ENCODE measurements at places on chromosomes 3 and 15. TPM values are rescaled to one million over a fixed set of nuclear protein-coding genes. Genes with fewer than 3 reads are reported as not detected.
A peak's percentile ranks its signal among the peaks of the same experiment; 100 is the strongest.

DNA sequence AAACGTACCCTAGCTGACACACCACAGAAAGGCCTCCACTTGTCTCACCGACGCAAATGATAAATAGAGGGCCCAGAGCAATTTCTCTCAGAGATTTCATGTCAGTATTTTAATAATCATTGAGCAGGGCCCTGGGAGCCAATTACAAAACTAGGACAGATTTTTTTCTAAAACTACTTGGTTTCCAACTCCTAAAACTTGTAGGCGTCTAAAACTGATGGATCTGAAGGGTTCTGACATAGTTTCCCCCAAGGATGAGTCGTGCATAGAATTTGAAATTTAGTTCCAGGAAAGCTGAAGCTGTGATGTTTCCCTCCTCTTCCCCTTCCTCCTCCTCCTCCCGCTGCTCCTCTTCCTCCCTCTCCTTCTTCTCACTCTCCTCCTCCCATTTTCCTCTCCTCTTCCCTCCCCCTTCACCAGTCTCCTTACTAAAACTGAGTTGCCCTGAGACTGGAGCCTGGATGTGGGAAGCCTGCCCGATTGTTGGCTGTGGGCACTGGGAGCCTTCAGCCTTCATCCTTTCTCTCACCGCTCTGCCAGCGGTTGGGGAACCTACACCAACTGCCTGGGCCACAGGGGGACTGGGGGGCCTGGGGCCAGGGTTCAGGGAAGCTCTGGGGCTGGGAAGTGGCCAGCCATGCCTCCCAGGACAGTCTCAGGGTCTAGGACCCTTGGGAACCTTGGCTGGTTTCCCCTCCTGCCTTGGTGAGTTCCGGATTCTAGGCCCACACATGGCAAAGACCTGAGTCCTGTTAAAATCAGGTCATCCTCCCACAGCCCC is 73.9 kb upstream of the SLC6A11 start:
- H3K4me1 ChIP-seq = no peaks in the 10 kb centered on the region
- no peak overlapping the region for H3K4me3 ChIP-seq
- peaks cover 10% of the 10 kb centered on the region for H3K27me3 ChIP-seq
- no peak for DNase-seq
- H3K27ac ChIP-seq = no peak overlapping the region

- no peaks in the 10 kb centered on the region for H3K27me3 ChIP-seq
- H3K4me1 ChIP-seq = no peaks in the 10 kb centered on the region
- no peak overlapping the region for H3K27ac ChIP-seq
- no peak for DNase-seq
- no peak overlapping the region for H3K4me3 ChIP-seq
Observed at GRCh38 chr3:106135451-106136160, 266.8 kb upstream of the CBLB start.

GRCh38 chr3:188229177-188229576 is 75.2 kb downstream of the LPP start:
- no peak overlapping the region for H3K4me3 ChIP-seq
- H3K36me3 ChIP-seq = no peaks in the 10 kb centered on the region
- no peaks in the 10 kb centered on the region for H3K4me1 ChIP-seq
- H3K27ac ChIP-seq = no peak overlapping the region

DNA sequence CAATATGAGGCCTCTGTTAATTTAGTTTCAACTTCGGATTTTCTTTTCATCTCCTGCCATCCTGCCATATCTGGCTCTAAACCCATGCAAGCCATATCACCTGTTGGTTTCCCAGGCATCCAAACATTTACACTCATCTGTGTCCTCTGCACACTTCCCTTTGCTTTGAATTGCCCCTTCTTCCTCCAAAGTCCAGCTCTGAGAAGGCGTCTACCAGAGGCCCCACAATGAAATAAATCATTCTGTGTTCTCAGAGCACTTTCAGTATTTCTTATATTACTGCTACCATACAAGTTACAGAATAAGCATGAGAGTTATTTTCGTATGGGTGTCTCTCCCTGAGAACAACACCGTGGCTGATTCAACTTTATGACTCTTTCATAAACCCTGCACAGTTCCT is 12.9 kb upstream of the ABHD17C start:
- no peak overlapping the region for H3K4me3 ChIP-seq
- no peak for DNase-seq
- H3K36me3 ChIP-seq = no peaks in the 10 kb centered on the region

Gene FAM107A
- not detected for total RNA-seq

DNA sequence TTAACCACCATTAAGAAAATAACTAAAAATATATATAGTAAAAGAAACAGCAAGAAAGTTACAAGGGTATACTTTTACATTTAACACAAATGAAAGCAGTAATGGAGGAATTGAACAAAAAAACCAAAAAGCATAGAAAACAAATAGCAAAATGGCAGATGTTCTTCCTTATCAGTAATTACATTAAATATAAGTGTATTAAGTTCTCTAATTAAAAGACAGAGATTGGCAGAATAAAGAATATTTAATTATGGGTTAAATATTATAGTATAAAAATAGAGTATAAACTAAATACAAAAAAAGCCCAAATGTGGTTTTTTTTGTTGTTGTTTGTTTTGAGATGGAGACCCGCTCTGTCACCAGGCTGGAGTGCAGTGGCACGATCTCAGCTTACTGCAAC is 20.5 kb downstream of the EHHADH start:
- H3K4me1 ChIP-seq = no peaks in the 10 kb centered on the region
- no peaks in the 10 kb centered on the region for H3K36me3 ChIP-seq
- H3K4me3 ChIP-seq = no peak overlapping the region
- H3K27ac ChIP-seq = no peak overlapping the region
- no peak for DNase-seq

DNA sequence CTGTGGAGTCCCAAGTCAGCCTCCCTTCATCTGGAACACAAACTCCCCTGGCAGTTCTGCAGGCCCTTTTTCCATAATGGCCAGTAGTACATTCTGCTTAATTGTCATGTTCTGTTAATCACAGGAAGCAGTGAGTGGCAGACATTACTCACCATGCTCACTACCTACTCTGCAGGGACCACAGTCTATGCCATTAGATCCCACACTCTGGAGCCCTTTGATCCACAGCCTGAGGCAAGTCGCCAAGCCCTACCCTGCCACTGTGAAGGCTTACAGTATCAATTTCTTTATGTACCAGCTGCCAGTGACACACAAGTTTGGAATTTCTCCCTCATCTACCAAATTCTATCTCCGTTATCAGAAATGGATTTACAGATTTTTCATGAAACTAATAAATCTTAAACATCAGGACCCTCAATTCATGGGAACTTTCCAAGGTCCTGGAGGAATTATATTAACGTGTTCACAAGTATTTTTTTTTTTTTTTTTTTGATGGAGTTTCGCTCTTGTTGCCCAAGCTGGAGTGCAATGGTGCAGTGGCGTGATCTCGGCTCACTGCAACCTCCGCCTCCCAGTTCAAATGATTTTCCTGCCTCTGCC is 20.6 kb upstream of the WWTR1 start:
- no peaks in the 10 kb centered on the region for H3K27me3 ChIP-seq

DNA sequence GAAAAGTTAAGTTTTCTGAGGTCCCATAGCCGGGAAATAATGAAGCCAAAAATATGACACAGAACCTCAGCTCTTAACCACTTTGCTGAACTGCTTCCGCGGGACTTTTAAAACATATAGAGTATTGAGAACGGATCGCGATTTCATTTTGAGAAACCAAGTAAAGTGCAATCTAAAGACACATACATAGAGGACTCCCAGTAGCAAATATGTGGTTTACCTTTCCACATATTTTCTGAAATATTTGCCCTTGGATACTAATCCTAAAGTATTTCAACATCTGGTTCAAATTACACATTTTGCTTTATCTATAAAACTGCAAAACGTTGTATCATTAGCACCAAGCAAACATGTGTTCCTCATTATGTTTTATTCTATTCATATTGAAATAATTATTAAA is 776.5 kb downstream of the ROBO2 start:
- H3K4me3 ChIP-seq = no peak overlapping the region
- no peak for DNase-seq

GRCh38 chr3:25556447-25556846 is 108.3 kb downstream of the TOP2B start:
- no peak for DNase-seq
- H3K27me3 ChIP-seq = no peaks in the 10 kb centered on the region
- H3K36me3 ChIP-seq = no peaks in the 10 kb centered on the region
- no peaks in the 10 kb centered on the region for H3K4me1 ChIP-seq

DNA sequence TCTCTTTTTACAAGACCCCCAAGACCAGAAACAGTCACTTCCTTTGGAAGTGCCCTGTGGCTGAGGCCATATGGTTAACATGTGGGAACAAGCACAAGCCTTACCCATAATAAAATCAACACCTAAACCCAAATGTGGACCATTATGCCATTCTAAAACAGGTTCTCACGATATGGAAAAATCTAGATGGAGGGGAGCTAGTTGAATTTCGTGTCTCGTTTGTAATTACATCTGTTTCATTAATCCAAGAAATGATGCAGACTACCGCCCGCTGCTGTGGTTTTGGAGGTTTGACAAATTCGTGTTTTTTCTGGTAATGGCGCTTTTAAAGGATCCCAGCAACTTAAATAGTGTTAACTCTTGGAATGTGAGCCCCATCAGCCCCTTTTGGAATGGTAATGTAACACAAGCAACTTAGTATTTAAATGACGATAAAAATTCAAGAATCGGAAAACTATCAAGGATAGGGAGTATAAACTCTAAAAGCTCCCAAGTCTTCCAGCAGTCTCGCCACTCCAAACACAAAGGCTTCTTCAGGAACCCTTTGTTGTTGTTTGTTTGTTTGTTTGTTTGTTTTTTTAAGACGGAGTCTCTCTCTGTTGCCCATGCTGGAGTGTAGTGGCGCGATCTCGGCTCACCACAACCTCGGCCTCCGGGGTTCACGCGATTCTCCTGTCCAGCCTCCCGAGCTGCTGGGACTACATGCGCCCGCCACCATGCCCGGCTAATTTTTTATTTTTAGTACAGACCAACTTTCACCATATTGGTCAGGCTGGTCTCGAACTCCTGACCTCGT is 1.1 kb downstream of the CNBP start:
- no peaks in the 10 kb centered on the region for H3K27me3 ChIP-seq
- no peaks in the 10 kb centered on the region for H3K36me3 ChIP-seq
- H3K4me1 ChIP-seq = peaks cover 29% of the 10 kb centered on the region
- peak; percentile 23 for DNase-seq
- peak overlapping the region; percentile 100 for H3K27ac ChIP-seq
- peak overlapping the region; percentile 74 for H3K4me3 ChIP-seq

DNA sequence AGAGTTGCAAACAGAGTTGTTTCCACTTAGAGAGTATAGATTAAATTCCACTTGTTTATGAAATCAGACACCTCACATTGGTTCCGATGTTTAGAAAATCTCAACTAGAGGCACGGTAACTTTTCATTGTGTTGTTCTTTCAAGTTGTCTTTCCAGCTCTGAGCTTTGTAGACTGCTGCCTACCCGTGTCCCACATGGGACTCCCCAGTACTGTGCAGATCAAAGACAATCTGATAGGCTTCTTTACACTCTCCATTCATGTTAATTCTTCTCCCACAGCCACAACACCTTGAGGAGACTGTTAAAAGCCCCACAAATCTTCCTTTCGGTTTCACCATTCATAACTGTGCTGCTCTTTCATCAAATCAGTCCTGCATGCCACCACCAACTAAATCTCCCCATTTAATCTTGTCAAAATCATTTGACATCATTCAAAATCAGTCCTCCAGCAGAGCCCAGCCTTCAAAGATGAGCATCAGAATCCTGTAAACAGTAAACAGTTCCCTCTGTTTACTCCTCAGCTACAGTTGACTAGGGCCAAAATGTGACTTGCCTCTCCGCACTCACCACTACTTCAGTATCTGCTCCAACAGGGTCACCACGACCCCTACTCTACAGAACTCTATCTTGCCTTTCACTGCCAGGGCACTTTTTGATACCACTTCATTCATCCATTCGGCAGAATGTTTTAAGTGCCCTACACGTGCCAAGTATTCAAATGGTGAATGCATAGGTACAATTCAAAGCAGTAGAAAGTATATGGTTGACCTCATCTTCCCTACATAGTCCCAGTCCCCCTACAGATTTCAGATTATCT is 8.3 kb downstream of the ANXA2 start:
- peak; percentile 52 for DNase-seq
- peaks cover 3% of the 10 kb centered on the region for H3K4me1 ChIP-seq
- peak overlapping the region; percentile 15 for H3K4me3 ChIP-seq

Gene ANKDD1A
- total RNA-seq = 9.3 TPM

- peaks cover 18% of the 10 kb centered on the region for H3K4me1 ChIP-seq
- peak; percentile 40 for DNase-seq
- H3K4me3 ChIP-seq = no peak overlapping the region
- no peaks in the 10 kb centered on the region for H3K36me3 ChIP-seq
- H3K27me3 ChIP-seq = no peaks in the 10 kb centered on the region
Observed at GRCh38 chr15:40937762-40938535, 8.8 kb downstream of the DLL4 start.

Gene CPN2
- not detected for total RNA-seq

Gene VGLL3
- total RNA-seq = not detected

DNA sequence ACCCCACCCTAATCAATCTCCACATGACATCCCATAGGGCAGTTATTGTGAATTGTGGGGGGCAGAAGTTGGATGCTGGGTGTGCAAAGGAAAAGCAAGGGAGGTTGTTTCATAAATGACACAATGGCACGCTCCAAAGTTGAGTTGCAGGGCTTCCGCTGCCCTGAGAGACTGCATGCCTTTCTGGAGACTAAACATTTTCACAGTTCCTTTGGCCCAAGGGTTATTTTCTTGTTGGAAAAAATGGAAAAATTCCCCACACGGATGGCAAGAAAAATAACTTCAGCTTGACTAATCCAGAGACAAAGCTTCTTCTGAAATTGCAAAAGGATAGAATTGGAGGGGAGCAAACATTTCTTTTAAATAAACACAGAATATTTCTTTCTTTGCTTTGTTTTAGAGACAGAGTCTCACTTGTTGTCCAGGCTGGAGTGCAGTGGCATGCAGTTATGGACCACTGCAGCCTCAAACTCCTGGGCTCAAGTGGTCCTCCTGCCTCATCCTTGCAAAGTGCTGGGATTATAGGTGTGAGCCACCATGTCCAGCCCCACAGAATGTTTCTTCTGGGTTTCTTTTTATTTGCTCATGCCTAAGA is 19.1 kb upstream of the TPM1 start:
- H3K27me3 ChIP-seq = no peaks in the 10 kb centered on the region
- H3K4me3 ChIP-seq = no peak overlapping the region
- no peak for DNase-seq
- no peaks in the 10 kb centered on the region for H3K4me1 ChIP-seq

GRCh38 chr15:67784856-67785430 is 40.4 kb upstream of the SKOR1 start:
- no peak overlapping the region for H3K27ac ChIP-seq
- no peak for DNase-seq
- H3K4me1 ChIP-seq = peaks cover 5% of the 10 kb centered on the region
- no peaks in the 10 kb centered on the region for H3K36me3 ChIP-seq
- no peak overlapping the region for H3K4me3 ChIP-seq

GRCh38 chr3:65596571-65597225 is 442.0 kb downstream of the MAGI1 start:
- no peak for DNase-seq
- no peaks in the 10 kb centered on the region for H3K27me3 ChIP-seq
- no peak overlapping the region for H3K27ac ChIP-seq
- no peaks in the 10 kb centered on the region for H3K4me1 ChIP-seq
- no peak overlapping the region for H3K4me3 ChIP-seq
